ENCODE measurements at places on chromosomes 13 and 19.

DNA sequence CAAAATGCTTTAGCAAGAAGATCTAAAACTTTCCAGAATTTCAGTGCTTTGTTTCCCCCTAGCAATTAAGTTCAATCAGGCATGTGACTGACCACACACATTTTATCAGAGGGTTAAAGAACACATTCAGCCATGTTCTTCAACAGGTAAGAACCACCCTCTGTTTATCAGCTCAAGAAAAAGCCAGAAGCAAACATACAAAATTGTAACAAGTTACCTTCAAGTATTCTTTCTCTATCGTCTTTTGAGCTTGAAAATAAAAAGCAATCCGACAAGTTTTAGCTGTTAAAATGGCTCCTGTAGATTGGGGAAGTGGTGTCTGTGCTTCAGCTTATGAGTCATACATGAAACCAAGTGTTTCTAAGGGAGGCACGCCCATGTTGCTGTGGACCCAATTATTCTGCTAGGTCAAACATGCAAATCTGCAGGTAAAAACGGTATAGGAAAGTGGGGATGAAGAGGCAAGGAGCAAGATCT lies at the start of gene ELF1:
Gene ELF1, minus strand, starts transcription at position 306 of the 477 bp plus-strand sequence. CDS start 37,262 bp downstream, outside the sequence.
- DNase-seq, result peak; percentile 27

- DNase-seq, result no peak
Measured at GRCh38 chr19:29650772-29651387, 14.4 kb upstream of the PLEKHF1 start.

DNA sequence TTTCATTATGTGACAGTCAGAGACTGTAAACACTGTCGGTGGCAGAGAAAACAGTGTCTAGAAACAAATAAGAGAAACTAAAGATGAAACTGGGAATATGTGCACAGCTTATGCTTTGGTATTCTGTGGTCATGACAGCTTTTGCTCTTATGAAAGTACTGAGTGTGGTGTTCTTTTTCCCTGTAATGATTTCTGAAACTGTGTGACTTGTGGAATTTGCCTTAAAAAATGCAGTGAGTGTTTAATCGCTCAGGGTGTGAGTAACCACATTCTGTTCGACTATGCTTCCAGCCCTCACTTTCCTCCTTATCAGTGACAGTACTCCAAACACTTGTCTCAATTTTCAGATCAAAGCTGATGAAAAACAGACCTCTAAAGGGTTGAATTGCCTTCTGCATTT lies 66.9 kb upstream of the DIAPH3 start:
- DNase-seq, result no peak

- no peak for DNase-seq
Measured at GRCh38 chr13:20101467-20102316, 59.2 kb downstream of the GJA3 start.

GRCh38 chr19:542173-542866 lies 1.5 kb upstream of the GZMM start:
- DNase-seq, result no peak

DNA sequence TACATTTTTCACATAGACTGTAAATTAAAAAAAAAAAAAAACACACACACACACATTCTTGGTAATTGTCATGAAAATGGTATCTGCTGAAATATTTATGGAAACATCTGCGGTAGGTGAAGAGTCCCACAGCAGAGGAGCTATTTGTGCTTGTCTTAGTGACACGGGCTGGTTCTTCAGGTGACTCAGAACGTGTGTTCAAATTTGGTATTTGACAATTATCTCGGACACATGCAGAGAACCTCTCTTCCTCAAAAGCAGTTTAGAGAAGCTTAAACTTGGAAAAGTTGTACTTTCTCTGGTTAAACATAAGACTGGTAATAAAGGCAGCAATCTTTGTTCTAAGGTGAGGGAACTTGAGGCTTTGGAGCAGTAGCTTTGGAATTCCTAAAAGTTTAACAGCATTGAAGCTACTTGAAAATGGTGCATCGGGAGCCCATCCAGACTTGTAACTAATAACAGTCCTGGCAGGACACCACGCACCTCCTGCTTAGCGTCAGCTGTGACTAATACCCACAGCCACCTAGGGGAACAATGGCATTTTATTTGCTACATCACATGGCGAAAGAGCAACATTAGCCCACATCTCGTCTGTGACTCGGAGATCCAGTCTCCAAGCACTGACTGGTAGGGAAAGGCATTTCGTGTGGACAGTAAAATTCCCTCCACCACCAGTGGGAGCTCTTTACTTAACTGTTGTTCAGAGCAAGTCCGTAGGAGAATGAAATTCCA lies 1505.1 kb upstream of the SLC10A2 start:
- DNase-seq, result no peak

GRCh38 chr19:31064491-31064890 lies 284.7 kb downstream of the TSHZ3 start:
- DNase-seq, result no peak
